ENCODE measurements at places on chromosomes 1 and 21.

DNA sequence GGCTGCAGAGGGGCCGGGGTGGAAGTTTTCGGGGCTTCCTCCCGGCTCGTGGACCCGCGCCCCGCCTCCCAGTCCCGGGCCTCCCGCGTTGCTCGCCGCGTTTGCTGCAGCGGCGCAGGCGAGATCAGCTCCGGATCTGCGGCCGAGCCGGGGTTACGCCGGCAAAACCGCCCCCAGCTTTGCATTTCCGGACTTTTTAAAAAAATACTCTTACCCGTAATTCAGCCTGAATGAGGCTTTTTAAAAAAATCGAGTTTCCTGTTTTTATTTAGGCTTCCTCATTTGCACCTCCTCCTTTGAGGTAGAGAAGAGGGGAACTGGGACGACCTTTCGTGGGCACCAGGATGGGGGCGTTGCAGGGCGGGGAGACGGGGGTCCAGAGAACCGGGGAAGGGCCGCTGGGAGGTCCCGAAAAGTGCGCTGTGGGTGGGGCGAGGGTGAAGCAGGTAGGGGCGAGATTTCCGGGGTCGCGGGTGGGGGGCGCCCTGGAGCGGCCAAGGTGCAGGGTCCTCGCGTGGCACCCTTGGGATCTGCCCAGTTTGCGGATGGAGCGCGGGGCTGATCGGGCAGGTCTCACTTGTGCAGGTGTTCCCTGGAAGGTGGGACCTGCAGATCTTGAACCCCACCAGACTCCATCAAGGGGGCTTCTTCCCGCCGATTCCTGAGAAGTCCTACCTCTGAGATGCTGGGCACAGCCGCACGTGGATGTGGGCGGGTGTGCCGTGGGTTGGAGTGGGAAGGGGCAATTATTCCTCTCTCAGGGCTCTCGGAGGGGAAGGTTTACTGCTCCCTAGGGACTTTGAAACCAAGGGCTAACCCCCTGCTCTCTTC, 1.1 kb downstream of the PIK3CD start:
- no peak for DNase-seq

DNA sequence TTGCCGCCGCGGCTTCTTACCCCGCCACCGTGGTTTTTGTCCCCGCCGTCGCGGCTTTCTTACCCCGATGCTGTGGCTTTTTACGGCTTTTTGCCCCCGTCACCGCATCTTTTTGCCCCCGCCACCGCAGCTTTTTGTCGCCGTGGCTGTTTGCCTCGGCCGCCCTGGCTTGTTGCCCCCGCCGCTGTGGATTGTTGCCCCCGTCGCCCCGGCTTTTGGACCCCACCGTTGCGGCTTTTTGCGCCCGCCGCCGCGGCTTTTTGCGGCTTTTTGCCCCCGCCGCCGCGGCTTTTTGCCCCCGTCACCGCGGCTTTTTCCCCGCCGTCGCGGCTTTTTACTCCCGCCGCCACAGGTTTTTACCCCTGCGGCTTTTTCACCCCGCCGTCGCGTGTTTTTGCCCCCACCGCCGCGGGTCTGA, 3934.3 kb downstream of the SRGAP2C start:
- no peak for DNase-seq

DNA sequence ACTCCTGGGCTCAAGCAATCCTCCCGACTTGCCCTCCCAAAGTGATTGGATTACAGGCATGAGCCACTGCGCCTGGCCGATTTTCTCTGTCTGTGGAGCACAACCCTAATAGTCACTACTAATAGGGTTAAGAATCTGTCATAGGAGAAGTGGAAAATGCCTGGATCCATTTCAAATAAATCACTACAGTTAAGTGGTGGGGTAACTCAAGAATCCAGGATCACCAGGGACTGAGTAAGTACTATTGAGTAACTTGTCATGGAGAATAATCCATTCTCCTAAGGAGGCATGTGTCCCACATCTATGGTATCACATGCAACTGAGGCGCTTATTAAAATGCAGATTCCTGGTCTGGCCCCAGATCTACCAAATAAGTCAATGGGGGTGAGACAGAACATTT, 53.2 kb downstream of the OPTC start:
- DNase-seq: peak; percentile 23

- peak; percentile 86 for DNase-seq
Observed at GRCh38 chr1:64042331-64043100, 160.9 kb upstream of the UBE2U start.

- DNase-seq: no peak
Observed at GRCh38 chr1:3031401-3032221, 10.3 kb downstream of the ACTRT2 start.

DNA sequence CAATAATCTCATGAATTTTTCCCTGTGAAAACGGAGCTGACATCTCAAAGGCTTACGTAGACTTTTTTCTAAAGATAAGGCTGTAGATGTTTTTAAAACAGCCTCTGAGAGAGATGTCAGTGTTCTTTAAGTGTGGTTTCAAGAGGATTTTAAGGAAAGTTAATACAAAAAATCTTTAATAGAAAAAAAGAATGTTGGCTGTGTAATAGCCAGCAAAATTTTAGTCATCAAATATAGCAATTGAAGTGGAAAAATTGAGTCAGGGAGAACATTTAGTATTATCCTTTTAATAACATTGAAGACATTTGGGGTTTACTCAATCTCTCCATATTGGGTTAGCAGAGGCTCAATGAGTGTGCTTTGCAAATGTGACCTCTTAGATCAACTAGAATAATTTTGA, 38.6 kb upstream of the CHRM3 start:
- DNase-seq: no peak

DNA sequence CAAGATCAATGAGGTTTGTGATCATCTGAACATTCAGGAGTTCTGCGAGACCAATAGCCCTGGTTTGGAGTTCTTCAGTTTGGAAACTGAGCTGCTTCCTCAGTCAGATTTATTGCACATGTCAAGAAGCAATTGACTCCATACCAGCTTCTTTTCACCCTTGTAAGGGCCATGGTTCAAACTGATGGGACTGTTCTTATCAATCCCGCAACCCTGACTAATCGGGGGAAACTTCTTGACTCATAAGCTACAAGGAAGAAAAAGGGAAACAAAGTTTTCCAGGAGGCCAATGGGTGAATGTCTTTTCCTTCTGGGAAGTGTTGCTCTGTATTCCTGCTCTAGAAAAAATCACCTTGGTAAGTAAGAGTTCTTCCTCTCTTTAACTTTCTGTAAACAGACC, 187.9 kb downstream of the MIS18A start:
- DNase-seq: no peak

DNA sequence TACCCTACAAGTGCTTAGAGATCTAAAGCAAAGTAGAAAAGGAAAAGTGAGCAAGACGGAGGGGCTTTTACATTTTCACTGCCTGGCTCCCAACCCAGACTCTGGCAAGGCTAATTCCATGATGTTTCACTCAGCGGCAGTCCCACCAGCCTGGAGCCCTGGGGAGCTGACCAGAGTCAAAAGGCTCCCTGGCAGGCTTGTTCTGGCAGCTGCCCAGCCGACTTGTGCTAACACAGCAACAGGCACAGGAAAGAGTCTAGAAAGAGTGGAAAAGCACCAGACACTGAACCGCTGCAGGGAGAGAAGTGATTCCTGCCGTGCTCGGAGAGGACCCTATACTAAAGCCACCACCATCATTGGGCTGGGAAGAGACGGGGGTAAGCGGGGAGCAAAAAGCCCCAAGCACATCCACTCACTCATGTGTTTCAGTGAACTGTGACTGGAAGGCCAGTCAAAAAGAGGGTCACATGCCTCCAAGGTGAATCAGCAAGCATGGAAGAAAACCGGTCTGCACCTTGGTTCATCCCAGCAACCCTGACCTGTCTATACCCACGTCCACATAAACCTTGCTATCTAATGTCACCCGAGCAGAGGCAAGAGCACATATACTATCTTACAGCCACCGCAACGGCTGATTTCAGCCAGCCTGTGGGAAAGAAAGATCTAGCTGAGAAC, 8.0 kb downstream of the SMIM12 start:
- no peak for DNase-seq

GRCh38 chr1:201128476-201128875, 1.5 kb upstream of the ASCL5 start:
- DNase-seq: no peak

DNA sequence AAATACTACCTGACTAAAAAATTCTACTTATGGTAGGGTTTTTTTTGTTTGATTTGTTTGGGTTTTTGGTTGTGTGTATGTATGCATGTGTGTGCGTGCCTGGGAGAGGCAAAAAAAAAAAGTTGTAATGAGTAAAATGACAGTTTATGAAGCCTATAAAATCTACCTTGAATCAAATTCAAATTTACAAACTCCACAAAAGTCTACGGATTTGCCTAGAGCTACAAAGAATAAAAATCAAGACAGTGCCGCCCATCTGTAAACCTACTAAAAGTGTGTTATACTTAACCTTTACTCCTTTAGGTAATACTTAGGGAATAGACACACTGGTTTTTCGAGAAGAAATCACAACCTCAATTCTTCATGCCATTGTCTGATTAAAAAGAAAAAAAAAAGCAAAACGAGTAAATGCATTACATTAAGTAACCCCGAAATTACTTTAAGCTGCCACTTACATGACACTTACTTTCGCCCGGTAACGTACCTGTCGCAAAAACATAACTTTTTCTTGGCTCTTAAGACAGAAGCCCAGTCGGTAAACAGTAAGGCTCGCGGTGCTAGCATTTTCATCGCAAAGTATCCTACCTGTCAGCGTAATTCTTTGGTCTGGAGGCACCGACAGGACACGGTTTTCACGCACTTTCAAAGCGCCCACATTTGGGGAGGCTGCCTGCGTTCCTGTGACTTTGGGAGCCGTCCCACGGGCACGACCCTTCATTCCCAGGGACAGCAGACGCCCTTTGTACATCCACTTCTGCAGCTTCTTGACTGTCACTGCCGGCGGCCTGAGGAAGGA, 951 bp downstream of the SYDE2 start:
- no peak for DNase-seq

DNA sequence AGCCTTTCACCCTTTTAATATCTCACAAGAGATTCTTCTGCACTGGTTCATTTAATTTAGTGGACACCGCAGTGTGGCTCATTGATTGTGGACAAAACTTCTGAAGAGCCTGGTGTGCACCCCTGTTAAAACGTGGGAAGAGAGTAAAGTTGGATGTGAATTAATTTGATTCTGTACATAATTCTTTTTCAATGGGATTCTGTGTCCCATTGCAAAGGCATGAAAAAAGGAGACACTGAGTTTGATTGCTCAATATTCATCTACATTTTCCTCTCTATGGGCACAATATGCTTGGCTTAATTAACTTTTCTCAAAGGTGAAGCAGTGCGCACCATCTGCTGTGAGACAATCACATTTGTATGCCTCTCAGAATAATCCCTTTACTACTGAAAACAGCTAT, 95.1 kb downstream of the BARHL2 start:
- DNase-seq: no peak

DNA sequence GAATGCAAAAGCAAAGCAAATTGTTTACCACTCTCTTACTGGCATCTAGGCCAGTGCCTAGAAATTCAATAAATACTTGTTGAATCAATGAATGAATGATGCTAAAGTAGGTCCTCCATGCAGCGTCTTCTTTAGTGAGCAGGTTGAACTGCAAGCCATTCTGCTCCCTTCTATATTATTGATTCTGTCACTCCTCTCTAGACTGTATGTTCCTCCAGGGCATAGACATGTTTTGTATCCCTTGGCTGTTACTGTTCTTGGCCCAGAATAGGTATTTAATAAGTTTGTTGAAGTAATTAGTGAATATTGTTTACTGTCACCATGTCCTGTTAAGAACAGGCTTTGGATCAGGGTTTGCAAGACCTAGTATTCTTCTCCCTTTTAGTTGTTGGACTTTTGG, 43.7 kb downstream of the OSBPL9 start:
- no peak for DNase-seq

GRCh38 chr1:210189426-210189825, 43.2 kb upstream of the SERTAD4 start:
- no peak for DNase-seq

DNA sequence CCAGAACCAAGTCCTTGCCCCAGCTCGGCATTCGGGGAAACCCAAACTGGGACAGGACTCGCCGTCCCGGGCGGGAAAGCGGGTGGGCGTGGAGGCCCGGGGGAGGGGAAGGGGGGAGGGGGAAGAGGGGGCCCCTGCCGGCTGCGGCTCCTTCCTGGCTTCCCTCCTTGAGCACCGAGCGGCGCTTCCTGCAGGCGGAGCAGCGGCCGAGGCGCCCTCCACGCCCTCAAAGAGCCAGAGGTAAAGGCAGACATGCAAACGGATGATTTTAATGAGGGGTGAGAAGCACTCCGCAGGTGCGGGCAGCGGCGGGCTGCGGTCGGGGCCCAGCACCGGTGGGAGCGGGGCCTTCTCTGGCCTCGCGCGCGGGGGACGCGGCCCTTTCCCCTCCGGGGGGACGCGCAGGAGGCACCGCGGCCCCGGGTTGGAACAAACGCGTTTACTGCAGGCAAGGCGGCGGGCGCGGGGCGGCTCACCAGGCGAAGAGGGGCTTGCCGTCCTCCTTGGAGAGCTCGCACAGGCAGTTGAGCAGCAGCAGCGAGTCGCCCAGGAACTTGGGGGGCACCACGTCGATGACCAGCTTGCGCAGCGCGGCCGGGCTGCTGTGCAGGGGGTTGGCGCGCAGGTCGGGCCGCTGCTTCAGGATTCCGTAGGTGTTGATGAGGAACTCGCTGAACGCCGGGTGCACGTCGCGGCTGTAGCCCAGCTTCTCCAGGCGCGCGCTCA, 5.7 kb upstream of the FTCD start:
- DNase-seq: no peak

- no peak for DNase-seq
Observed at GRCh38 chr1:229058729-229059128, 212.2 kb upstream of the RAB4A start.

- no peak for DNase-seq
Observed at GRCh38 chr1:225689882-225690459, 37.0 kb upstream of the ENAH start.

- DNase-seq: peak; percentile 44
Observed at GRCh38 chr1:112337028-112337531, 58.9 kb upstream of the CTTNBP2NL start.

DNA sequence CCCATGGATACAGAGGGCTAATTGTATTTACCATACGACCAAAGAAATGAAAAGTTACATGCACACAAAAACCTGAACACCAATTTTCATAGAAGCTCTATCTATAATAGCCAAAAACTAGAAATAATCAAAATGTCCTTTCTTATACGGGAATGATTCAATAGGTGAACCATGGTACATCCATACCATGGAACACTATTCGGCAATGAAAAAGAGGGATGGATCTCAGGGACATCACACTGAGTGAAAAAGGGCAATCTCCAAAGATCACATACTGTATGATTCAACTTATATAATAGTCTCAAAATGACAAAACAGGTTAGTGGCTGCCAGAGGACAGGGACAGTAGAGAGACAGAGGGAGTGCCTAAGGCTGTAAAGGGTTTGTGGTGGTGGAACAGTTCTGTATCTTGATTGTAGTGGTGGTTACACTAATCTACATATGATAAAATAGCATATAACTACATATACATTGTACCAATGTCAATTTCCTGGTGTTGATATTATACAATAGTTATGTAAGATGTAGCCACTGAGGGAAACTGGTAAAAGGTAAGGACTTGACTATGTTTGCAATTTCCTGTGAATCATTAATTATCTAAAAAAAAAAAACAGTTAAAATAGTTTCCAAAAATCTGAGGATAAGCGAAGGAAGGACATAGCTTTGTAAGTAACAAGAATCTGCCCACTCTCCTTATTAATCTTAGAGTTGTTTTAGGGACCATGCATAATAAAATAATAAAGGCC, 3.7 kb downstream of the RSBN1 start:
- peak; percentile 7 for DNase-seq

All from AG10803 (cell line).